ENCODE measurements at places on chromosomes 11 and 22.

DNA sequence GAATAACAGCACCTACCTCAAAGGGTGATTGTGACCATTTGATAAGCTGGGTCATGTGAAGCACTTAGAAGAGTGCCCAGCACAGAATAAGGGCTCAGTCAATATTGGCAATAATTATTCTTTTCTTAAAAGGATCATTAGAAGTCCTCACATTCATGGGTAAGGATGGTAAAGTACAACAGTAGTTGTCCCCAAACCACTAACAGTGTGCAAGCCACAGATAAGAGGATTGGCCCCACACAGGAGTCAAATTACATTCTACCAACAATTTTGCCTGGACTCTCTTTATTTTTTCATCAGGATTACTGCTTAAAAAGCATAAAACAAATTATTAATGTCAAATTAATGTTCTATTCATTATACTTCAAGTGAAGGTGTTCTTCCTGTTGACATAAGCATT is 271.5 kb upstream of the PDGFD start:
- no peak for DNase-seq

DNA sequence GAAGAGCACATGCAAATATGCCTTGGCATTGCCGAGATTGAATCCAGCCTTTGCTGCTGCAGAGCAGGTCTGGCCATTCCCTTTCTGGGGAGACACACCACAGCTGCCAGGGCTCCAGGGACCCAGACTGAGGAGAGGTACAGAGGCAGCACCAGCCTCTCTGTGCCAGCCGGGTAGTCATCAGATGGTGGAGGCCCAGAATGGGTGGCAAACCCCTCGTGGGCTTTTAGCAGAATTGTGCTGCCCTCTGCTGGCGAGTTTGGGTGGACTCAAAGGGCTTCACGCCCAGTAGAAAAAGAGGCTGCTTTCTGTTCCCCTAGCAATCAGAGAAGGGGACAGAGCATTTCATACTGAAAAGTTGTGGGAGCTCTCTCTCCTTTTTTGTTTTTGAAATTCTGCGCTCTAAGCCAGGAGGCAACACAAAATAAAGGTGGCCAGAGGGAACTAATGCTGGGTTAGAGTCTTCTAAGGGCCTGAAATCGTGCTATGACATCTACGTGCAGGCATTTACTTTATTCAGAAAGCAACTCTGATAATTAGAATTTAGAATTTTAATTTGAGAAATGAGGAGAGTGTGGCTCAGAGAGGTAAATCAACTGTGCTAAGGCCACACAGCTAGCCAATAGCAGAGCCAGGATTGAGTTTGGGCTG is 158.8 kb upstream of the NAV2 start:
- peak; percentile 48 for DNase-seq

DNA sequence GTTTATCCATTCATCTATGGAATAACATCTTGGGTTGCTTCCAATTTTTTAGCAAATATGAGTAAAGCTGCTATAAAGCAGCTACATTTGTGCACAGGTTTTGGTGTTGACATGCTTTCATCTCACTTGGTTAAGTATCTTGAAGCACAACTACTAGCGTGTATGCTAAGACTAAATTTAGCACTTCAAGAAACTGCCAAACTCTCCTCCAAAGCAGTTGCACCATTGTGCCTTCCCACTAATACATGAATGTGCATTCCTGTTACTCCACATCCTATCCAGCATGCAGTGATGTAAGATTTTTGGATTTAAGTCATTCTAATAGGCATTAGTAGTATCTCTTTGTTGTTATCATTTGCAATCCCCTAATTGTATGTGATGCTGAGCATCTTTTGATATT is 230.7 kb downstream of the KCNA4 start:
- DNase-seq: no peak

DNA sequence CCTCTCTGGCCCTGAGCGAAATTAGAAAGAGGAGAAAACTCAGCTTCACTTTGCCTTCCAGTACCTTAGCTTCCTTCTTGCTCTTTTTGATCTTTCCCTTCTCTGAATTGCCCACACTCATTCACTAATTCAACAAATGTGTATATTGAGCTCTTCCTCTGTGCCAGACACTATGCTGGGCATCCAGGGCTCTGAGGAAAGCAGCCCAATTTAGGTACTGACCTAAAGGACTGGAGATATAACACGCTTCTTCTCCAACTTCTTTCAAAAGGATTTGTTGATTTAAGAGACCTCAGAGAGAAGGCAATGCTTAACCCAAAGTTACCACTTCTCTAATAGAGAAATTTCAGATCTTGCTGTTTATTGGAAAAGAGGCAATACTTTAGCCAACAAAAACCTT is 103.6 kb downstream of the TMPRSS5 start:
- no peak for DNase-seq

- DNase-seq: no peak
Measured at GRCh38 chr11:75700940-75701339, 16.7 kb upstream of the MOGAT2 start.

- DNase-seq: no peak
Measured at GRCh38 chr11:120337355-120338106, 1.3 kb downstream of the ARHGEF12 start.

- DNase-seq: no peak
Measured at GRCh38 chr11:8292351-8292750, 28.7 kb upstream of the LMO1 start.

DNA sequence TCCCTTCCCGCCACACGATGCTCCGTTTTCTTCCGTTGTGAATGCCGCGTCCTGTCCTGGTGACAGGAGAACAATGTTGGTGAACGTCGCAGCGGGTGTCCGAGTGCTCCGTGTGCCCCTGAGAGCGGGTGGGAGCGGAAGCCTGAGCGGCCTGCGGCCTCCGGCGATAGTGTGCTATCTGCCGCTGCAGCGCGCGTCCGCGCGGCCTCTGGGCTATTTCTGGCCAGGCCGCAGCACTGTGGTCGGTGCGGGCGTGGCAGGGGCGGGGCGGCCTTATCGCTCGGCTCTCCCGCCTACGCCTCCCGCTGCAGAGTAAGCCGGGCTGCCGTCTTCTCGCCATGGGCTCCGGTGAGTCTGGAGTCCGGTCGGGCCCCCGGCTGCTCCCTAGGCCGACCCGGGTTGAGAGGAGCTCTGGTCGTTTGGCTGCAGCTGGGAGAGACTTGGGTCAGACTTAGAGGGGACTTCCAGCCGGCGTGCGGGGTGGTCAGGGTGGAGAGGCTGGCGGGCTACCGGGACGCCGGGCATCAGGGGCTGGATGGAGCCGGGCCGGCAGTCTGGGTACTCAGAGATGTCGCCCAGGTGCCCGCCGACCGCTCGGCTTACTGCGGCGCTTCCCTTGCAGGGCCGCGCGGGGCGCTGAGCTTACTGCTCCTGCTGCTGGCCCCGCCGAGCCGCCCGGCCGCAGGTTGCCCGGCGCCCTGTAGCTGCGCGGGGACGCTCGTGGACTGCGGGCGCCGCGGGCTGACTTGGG is at the start of gene GP1BB:
TSS of gene GP1BB (plus strand) at position 308 of the 751 bp plus-strand sequence. CDS start at position 339, 31 bp downstream.
- no peak for DNase-seq

GRCh38 chr22:29255064-29255621 is 12.6 kb downstream of the RHBDD3 start:
- no peak for DNase-seq

- DNase-seq: no peak
Measured at GRCh38 chr22:46055911-46056545, 79.1 kb upstream of the WNT7B start.

DNA sequence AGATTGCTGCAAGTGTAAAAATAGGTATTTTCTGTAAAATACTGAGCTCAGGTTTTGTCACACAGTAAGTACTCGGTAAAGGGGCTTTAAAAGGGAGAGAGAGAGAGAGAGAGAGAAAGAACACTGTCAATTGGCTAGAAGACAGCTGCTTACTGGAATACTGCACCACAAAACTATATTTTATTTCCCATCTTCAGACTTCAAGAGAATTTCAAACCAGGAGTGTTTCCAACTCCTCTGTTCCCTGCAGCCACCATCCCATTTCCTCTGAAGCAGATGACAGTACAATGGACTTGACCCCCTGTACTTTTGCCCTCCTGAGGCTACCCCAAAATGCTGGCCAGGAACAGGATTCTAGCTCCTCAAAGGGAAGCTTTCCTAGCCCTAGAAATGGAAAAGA is 89.7 kb downstream of the RELT start:
- DNase-seq: no peak

DNA sequence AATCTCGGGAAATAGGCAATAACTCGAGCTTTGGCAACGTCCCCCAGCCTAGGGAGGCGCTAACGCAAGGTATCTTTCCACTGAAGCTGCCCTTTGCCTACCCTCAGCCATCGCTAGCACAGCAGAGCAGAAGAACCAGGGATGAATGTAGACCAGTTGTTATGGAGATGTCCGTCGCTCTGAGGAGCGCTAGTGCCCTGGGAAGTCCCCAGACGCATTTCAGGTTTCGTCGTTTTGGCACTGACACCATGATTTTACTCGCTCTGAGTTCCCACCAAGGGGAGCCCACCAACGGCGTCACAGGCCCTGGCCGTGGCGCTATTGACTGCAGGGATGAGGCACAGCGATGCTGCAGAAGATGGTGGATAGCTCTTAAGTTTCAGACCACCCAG is 22.7 kb upstream of the BDNF start:
- DNase-seq: no peak

- DNase-seq: peak; percentile 61
Measured at GRCh38 chr22:36465232-36466021, 16.0 kb downstream of the TXN2 start.

DNA sequence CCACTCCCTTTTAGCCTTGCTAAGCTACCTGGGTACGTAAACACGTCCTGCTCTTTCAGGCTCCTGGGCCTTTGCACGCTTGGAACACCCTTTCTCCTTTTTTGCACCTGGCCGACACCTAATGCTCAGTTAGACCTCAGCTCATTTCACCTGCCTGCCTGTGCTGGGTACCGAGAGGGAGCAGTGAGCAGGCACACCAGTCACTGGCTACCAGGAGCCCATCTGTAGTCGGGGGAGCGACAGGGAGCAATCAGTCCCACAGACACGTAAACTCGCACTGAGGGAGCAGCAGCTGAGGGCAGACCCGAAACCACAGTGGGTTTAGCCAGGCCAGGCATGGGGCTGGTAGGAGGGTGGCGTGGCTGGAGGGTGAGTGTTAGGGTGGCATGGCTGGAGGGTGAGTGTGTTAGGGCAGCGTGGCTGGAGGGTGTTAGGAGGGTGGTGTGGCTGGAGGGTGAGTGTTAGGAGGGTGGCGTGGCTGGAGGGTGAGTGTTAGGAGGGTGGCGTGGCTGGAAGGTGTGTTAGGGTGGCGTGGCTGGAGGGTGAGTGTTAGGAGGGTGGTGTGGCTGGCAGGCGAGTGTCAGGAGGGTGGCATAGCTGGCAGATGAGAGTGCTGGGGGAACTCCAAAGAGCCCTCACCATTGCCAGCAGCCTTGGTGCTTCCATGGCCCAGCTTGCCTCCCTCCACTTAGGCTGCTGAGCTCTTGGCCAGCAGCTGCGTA is 6.4 kb upstream of the GTSE1 start:
- DNase-seq: no peak

DNA sequence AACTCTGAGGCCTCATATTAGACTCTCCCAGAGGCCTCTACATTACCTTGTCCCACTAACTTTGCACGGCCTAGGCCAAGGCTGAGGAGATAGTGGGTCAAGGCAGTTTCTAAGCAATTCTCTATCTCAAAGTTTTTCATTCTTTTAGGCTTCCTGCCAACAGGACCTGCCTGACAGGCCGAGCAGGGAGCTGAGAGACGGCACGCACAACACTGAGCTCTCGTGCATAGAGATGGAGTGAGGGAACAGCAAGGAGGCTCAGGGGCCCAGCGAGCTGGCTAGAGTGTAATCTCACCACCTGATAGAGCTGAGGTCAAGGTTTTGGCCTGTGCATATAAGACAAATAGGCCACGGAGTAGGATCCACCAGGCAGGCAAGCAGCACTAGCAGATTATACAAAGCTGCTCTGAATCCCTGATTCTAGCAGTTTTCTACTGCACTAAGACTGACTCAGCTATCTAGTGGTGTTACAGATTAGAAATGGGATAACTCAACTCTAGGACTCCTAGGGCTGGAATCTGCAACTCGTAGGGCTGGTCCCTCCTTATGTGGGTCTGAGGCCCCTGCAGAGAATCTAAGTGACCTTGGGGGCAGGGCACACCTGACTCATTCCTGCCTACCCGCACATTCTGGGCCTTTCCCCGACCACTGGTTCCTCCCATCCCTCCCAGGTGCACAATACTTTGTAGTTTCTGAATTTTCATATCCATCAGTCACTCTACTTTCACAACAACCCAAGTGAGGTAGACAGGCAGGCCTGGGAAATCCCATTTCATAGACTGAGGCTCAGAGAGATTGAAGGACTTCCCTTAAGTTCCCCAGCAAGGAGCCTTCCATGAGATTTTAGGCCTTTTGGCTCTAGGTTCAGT is 1.7 kb downstream of the CYB5R2 start:
- DNase-seq: no peak

- no peak for DNase-seq
Measured at GRCh38 chr11:128897826-128898225, 6.7 kb downstream of the KCNJ5 start.

DNA sequence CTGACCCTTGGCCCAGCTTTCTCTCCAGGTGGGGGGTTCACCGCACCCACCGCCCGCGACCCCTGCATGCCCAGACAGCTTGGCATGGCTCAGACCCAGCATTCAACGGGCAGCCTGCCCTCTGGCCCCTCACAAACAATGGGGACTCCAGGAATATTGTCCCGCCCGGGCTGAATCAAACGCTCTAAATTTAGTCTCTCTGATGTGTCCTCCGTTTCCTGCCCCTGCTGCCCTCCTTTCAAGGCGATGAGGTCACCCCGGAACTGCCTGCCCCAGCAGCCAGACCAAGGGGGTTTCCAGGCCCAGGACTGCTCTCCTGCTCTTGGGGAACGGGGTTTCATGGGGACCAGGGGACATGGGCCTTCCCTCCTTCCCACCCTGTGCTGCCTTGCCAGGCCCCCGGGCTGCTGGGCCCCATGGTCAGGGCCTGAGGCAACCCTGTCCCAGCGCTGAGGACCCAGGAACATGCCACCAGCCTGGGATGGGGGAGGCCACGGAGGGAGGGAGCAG is 10.1 kb upstream of the PDGFB start:
- no peak for DNase-seq

- no peak for DNase-seq
Measured at GRCh38 chr22:31120230-31120629, 2.5 kb upstream of the INPP5J start.

DNA sequence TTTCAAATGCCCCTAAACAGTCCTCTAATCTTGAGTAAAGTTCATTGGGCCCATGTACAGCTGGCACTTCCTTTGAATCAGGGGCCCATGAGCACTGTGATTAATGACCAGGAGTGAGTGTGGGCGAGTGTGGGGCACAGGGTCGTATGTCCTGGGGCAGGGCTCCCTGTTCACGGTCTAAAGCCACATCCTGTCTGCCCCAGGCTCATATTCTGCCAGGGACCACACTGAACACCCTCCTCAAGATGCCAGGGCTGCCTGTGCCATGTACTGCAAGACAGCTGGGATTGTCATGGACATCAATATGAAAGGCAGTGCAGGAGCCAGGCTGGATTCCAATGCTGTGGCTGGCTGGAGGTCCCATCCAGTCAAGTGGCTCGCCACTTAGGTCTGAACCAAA is 130.5 kb downstream of the KIRREL3 start:
- no peak for DNase-seq

- no peak for DNase-seq
Measured at GRCh38 chr11:71433648-71434450, 14.3 kb downstream of the DHCR7 start.

GRCh38 chr22:24443668-24444067 is 16.3 kb downstream of the ADORA2A start:
- DNase-seq: no peak

GRCh38 chr22:31944700-31945442 is 536 bp downstream of the YWHAH start:
- DNase-seq: no peak
